Foreskin fibroblast (primary cell): ENCODE measurements at places on chromosomes 6 and 20.
A peak's percentile ranks its signal among the peaks of the same experiment; 100 is the strongest.

DNA sequence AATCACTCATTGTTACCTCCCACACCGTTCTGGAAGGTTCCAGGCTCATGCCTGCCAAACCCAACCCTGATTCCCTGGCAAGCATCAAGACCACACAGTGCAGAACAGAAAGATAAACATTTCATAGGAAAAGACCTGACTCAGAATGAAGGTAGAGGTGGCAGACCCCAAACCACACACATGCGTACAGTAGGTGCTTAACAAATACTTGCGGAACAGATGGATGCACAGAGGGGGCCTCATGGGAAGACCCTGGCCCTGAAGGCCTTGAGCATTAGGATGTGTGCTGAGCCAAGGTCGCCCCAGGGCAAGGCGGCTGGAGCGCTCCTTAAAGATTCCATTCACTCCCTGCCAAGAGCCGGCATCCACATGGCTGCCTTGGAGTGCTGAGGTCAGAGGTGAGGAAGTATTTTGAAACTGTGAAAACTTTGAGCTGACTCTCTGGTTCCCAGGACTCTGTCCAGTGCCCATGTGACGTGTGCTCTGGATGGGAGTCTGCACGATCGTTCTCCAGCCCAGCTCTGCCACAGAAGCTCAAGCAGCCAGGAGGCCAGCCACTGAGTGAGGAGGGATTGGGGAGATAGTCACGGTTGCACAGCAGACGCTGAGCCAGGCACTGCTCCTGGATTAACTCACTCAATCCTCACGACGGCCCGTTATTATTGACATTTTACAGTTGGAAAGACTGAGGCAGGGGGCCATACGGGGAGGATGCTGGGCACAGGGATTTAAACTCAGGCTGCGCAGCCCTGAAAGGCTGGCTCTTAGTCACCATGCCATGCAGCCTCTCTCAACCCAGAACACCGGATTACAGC is 65.5 kb upstream of the AFDN start:
- DNase-seq: no peak

DNA sequence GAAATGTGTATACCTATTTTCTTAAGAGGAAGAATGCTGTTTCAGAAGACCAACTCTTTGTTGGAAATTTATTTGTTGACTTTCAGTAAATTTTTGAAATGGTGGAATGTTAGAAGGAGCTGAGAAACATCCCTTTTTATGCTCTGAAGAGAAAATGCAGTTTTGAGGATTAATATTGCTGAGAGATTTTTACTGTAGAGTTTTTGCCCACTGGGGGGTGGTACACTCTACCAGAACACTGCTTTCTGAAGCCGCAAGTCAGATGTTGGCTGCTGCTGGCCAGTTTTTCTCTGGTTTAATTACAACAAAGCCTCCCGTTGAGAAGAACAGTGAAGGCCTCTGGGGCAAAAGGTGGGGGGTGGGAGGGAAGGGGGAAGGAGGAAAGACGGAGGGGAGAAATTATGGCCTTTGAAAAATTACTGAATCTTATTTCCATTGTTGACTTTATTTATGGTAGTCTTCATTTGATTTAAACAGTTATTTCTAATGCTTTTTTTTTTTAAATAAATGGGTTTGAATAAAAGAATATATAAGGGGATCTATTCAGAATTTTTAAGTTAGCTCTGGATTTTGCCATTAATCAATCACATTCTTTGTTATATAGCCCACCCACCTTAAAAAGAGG is 3.0 kb downstream of the FLRT3 start:
- peak; percentile 54 for DNase-seq

DNA sequence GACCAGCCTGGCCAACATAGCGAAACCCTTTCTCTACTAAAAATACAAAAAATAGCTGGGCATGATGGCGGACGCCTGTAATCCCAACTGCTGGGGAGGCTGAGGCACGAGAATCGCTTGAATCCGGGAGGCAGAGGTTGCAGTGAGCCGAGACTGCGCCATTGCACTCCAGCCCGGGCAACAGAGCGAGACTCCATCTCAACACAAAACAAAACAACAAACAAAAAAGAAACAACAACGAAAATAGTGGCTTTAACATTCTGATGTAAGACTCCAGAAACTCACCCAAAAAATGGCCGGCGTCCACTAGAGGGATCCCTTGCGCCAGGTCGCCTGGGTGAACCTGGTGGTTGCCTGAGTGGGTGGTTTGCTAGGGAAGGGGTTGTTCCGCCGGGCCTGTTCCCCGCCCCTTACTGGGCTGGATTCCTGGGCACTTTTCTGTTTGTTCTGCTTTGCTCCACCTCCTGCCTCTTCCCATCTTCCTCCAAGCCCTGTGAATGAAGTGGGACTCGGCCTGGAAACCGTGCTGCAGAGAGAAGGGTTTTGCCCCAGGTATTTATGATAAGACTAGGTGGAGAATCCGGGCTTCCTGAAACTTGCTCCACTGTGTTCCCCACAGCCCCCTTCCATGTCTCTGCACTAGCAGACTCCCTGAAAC is 1.5 kb downstream of the PABPC1L start:
- peak; percentile 66 for DNase-seq

DNA sequence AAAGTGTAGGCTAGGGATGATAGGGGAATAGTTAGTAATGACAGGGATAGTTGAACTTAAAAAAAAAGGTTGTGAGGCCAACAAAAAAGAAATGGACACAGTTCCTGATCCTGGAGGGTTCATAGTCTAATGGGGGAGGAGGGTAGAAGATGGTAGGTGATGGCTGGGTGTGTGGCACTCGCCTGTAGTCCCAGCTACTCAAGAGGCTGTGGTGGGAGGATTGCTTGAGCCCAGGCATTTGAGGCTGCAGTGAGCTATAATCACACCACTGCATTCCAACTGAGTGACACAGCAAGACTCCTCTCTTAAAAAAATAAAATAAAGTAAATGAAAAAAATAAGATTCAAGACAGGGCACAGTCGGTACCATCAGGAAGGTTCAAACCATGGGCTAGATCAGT is 2.4 kb upstream of the MICB start:
- peak; percentile 44 for DNase-seq

DNA sequence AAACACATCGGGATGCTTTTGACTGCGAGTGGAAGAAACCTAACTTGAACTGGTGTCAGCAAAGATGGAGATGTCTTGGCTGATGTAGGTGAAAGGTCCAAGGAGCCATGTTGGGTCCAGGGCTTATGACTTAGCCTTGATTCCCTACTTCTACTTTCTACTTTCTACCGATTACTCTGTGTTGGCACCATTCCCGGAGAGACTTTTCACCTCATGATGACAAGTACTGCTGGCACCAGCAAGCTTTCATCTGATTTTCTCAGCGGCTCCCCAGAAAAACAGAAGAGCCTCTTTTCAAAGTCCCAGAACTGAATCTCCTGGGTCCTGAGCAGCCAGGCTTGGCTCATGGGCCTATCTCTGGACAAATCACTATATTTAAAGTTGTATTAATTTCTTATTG is 4.9 kb upstream of the EDN3 start:
- peak; percentile 2 for DNase-seq

GRCh38 chr20:48574383-48574782 is 253.4 kb downstream of the PREX1 start:
- no peak for DNase-seq

DNA sequence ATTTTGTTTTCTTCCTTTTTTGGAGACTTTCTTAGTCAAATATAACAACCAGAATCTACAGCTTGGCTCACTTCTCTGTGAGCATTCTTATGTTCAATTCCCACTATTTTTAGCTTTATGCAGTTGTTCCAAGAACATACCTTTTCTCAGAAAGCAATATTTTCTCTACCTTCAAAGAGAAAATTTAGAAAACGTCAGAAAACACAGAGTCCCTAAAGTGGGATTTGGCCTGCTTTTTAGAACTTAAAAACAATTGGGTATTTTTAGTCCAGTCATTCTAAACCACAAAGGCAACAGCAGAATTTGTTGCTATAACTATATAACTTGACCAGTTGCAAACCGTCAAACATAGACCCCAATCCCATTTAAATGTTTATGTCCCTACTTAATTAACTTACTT is 133.1 kb downstream of the MOXD1 start:
- DNase-seq: no peak

GRCh38 chr20:54194724-54195438 is 13.0 kb upstream of the PFDN4 start:
- DNase-seq: no peak

- peak; percentile 92 for DNase-seq
These were observed 70.2 kb downstream of the LYRM4 start for GRCh38 chr6:5190507-5190906.

GRCh38 chr20:19254956-19255355 is 42.5 kb downstream of the SLC24A3 start:
- no peak for DNase-seq

GRCh38 chr6:30074331-30075093 is 1.1 kb downstream of the RNF39 start:
- peak; percentile 35 for DNase-seq

GRCh38 chr6:137693711-137694110 is 173.3 kb upstream of the TNFAIP3 start:
- DNase-seq: no peak

GRCh38 chr6:18153311-18153703 is 1.6 kb downstream of the TPMT start:
- DNase-seq: no peak
